ENCODE measurements at places on chromosomes 2 and 18.

GRCh38 chr18:61892683-61893308 lies at the start of gene RNF152:
Gene RNF152, minus strand, starts transcription at chr18:61893007. Its CDS starts 76,544 bp downstream, at chr18:61816463.
- DNase-seq, result no peak

DNA sequence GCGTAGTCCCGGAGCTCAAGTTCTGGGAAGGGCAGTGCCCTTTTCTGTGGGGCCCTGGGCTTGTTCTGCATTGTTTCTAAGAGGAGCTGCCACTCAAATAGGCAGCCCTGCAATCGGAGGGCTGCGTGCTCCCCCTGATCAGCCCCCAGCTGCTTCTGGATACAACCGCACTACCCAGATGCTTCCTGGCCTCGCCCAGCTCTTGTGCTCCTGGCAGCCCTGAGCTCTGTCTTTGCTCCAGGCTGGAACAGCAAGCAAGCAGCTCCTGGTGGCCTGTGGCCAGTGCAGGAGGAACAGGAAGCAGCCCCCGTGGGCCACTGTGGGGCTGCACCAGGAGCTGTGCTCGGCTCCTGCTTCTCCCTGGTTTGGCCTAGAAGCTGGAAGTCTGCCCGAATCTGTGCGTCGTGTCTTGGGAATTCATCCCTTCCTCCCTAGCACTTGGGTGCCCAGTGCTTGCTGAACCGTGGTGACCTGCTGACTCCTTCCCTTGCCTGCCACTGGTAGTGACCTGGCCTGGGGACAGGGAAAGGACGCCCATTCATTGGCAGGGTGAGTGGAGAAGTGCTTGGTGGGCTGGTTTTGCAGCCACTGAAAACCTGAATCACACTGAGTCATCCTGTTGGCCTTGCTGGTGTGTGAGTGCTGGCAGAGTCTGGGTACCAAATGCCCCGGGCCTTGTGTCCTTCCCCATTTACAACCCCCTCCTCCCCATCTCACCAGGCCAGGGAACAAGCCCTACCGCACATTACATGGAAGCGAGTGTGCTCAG lies 27.3 kb upstream of the NTSR2 start:
- no peak for DNase-seq

DNA sequence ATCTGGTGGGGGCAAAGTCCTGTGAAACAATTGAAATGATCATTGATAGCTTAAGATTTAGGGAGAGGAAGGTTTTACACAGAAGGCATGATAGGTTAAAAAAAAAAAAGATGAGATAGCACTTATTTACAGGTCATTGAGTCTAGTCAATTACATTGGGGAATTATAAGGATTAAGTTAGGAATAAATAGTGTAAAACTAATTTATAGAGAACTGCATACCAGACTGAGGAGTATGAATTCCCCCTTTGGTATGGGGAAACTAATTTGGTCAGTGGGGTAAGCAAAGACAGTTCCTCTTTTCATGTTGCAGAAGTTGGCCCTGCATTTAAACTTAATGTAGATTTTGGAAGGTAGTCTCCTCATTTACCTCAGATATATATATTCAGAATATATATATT lies 10.8 kb downstream of the GLS start:
- no peak for DNase-seq

GRCh38 chr2:113202305-113203216 lies 28.8 kb downstream of the PSD4 start:
- no peak for DNase-seq

Measured in NCI-H2107 (cell line).